Calu3 (cell line): ENCODE measurements at places on chromosomes 6 and 20. TPM values are rescaled to one million over a fixed set of nuclear protein-coding genes. Genes with fewer than 3 reads are reported as not detected.

DNA sequence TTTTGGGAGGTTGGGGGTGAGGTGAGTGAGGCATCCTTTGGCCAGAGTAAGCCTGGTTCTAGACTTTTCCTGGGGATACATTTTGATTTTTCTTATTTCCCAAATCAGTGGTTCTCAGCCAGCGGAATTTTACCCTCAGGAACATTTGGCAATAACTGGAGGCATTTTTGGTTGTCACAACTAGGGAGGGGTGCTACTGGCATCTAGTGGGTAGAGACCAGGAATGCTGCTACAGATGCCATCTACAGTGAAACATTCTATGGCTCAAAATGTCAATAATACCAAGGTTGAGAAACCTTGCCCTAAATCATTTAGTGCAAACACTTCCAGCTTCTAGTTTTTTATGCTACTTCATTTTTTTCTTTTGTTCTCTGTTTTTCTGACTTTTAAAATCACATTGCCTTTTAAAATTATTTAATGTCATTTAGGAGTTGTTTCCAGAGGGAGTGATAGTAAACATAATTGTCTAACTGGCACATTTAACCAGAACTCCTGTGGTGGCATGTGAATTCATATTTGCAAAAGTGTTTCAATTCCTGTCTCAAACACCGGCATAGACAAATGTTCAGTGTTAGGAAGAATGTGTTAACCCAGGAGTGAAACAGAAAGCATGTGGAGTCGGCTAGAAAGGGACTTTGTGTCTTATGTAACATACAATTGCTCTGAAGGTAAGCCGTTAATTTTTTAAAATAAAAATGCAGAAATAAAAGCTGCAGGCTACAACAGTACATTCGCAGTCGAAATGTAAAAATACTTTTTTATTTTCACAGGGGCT, 59.0 kb downstream of the QRSL1 start:
- DNase-seq: peak; percentile 9

NRSN1 gene
- total RNA-seq: 0.14 TPM in 1 of 2 replicates, not detected in the other

SLC52A3 gene
- 11.1 TPM in 2 replicates for total RNA-seq

- DNase-seq: no peak
These were observed 27.1 kb upstream of the KCNK5 start for GRCh38 chr6:39256294-39256940.

DNA sequence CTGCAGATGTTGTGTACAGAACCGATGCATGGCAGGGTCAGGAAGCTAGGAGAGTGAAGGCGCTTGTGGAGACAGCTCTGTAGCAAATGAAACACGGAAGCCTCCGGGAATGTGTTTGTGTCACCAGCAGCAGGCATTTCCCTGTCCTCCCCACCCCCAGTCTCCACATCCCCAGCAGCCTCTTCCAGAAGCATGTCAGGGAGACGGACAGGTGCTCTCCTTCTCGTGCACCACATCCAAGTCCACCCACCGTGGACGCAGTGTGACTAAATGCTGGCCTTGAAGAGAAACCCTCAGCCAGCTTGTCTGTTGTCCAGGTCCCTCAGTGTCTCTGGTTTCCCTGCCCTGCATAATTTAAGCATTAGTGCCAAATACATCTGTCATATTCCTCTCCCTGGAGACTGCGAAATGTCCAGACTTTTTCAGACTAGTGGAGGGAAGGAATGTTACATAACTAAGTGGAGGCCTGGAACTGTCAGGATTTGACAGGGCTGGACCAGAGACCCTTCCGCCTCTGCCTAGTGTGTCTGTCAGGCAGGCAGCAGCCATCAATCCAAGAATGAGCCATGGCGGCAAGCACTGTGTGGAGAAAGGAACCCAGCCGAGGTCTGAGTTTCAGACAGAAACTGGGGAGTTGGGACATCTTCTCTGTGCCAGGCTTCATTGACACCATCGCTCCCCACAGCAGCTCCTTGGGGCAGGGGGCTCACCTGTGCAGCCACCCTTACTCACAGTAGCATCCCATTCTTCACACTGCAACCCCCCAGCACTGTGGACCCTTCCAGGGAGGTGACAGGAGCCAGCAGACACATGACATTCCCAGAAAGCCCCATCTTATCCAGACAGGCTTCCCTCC, 26.6 kb upstream of the PI16 start:
- DNase-seq: no peak

TAB2 gene
- 35.7 and 38.1 TPM in 2 replicates for total RNA-seq

GRCh38 chr6:169345146-169345545, 91.5 kb upstream of the THBS2 start:
- DNase-seq: no peak

- DNase-seq: no peak
These were observed 24.0 kb downstream of the PBOV1 start for GRCh38 chr6:138194287-138194686.

CPXM1 gene
- total RNA-seq: 0.14 and 0.29 TPM in 2 replicates

GRCh38 chr20:64107736-64108457, 532 bp upstream of the NPBWR2 start:
- DNase-seq: no peak

DNA sequence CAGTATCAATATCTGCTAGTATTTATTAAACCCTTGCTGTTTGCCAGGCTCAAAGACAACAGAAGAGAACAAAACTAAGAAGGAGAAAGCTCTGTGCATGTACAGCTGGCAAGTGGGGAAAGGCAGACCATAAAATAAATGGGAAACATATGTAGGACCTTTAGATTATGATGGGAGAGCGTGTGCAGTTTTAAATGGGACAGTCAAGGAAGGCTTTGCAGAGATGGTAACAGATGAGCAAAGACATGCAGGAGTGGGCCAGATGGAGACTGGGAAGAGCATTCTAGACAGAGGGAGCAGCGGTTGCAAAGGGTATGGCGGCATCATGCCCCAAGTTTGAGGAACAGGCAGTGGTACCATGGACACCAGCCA, 260.0 kb downstream of the NRN1 start:
- DNase-seq: no peak

RBM24 gene
- 0.47 and 1.1 TPM in 2 replicates for total RNA-seq

TNXB gene
- total RNA-seq: 10.6 and 11.3 TPM in 2 replicates

GSTA1 gene
- 0.37 TPM in 1 of 2 replicates, not detected in the other for total RNA-seq

DNA sequence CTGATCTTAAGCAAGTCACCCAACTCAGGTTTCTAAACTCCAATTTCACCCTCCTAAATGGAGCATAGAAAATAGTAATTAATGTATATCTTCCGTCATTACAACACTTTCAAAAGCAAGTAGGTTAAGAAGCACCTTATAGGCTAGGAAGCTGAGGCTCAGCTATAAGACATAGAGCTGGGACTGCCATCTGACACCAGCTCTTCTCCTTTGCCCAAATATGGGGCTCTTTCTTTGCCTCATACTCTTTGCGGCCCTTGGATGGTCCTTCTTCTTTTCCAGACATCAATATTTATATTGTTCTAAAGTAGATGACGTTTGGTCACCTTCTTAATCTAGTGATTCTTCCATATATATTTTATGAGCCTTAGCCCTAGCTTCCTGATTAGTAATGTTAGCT, 413.2 kb downstream of the LMBRD1 start:
- no peak for DNase-seq

- DNase-seq: no peak
These were observed 68.8 kb downstream of the ZBTB2 start for GRCh38 chr6:151322570-151322969.

DNA sequence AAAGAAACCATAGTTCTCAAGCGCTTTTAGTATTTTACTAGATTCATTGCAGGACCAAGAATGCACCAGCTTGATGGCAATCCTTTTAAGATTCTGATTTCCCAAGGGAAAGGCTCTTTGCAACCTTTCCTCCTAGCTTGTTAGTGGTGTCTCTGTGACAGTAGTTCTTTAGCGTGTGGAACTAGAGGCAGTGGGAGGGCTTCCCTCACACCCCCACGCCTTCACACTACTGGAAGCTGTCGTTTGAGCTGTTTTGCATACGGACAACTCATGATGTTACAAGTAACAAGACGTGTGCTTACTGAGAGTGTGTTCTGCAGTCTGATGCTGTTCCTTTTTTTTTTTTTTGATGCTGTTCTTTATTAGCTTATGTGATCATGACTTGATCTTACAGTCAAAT, 34.1 kb downstream of the EYA4 start:
- DNase-seq: no peak

DNA sequence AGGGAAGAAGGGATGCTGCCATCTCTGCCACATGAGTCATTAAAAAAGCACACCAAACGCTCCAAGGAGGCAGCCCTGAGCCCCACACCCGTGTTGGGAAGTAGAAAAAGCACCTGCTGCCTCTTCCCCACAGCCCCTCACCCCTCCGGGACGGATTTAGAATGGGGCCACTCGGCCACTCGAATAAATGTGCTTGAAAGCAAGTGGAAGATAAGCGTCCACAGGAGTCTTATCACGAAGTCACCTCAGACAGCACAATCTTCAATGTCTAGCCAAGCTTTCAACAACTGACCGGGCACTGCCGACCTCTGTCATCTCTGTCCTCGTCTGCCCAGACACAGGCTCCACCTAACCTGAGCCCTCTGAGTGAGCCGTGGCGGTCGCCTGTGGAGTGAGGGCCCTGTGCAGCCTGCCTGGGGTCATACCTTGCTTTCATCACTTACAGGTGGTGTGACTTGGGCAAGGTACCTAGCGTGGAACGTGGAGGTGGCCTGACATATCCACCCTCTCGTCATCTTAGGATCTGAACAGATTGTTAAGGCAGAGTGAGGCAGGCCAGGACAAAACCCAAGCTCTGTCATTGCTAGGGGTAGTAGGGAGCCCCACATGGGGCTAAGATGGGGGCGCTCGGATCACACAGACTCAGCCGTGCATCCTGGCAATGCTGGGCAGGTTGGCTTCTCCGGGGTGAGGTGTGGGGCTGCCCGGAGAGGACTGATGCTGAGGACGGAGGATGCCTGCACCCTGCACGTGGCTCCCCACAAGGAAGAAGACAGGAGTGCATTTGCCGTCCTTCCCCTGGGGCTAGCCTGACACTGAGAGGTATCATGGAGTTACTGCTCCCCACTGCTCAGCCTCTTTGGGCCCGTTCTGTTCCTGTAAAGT, 34.8 kb downstream of the PSMG4 start:
- DNase-seq: no peak

- DNase-seq: no peak
These were observed 183.6 kb upstream of the GMDS start for GRCh38 chr6:2429032-2429431.

DNA sequence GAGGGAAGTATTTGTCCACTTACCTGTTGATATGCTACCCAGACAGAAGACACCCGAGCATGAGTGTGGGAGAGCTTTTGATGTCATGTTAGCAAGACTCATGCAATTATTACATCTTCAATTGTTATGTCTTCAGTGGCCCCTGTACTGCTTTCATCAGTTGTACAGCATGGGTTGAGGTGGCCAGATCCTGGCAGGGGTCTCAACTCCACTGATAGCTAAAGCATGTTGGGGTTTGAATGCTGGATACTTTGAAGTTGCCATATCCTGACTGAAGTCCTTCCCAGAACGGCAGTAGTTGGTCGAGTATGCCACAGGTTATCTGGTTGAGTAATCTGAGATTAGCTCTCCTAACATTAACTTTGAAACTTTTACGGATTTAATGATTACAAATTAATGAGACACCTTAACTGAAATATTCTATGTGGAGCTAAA, 46.7 kb downstream of the LRRN4 start:
- no peak for DNase-seq

ELOVL4 gene
- 1.6 and 2.1 TPM in 2 replicates for total RNA-seq

DNA sequence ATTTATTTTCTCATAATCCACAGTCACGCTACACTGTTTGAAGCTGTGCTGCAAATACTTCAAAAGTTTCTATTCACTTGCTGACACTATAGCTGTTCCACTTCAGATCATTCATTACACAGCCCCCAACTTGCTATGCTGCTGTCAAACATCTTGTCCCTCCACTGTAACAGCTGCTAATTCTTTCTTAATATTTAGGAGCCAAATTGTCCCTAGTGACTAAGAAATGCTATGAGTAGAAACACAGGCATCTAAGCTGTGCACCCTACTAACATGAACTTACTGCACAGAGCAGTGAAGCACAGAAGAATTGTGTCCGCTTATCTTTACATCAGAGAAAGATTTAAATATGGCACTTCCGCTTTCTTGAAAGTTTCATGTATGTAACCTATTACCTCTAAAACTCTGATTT, 91.3 kb downstream of the PDE10A start:
- DNase-seq: no peak

JPH2 gene
- total RNA-seq: 0.50 and 0.59 TPM in 2 replicates

GRCh38 chr6:88246654-88247053, 80.5 kb upstream of the CNR1 start:
- no peak for DNase-seq

DNA sequence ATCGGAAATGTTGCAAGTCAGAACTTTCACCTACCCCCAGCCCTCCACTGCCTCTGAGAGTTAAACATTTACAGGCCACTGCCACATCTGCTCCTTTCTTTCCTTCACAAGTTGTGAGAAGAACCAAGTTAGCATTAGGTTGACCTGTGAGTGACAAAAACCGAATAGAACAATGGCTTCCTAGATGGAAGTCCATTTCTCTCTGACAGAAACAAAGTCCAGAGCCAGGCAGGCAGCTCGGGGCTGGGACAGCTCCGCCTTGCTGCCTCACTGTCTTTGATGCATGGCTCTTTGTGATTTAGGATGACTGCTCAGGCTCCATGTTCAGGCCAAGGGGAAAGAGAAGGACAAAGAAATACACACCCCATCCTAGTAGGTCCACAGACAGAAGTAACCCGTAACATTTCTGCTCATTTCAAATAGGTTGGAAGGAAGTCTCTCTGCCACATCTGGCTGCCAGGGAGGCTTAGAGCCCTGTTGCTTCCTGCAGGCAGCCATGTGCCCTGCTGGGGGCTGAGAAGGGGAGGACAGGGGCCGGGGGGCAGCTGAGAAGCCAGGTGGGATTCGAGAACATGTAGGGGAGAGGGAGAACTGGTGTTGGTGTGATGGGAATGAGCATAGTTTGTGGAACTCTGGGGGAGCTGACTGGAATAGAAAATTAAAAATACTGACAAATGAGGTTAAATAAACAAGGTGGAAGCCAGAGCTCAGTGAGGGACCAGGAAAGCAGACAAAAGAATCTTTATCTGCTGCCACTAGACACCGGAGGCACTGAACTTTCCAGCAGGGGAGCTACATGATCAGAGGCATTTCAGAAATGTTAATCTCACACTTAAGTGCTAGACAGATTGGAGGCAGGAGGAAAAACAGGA, 19.5 kb upstream of the IER3 start:
- DNase-seq: peak; percentile 79

GRCh38 chr6:158038291-158039177, 56.9 kb downstream of the SYNJ2 start:
- no peak for DNase-seq

DNA sequence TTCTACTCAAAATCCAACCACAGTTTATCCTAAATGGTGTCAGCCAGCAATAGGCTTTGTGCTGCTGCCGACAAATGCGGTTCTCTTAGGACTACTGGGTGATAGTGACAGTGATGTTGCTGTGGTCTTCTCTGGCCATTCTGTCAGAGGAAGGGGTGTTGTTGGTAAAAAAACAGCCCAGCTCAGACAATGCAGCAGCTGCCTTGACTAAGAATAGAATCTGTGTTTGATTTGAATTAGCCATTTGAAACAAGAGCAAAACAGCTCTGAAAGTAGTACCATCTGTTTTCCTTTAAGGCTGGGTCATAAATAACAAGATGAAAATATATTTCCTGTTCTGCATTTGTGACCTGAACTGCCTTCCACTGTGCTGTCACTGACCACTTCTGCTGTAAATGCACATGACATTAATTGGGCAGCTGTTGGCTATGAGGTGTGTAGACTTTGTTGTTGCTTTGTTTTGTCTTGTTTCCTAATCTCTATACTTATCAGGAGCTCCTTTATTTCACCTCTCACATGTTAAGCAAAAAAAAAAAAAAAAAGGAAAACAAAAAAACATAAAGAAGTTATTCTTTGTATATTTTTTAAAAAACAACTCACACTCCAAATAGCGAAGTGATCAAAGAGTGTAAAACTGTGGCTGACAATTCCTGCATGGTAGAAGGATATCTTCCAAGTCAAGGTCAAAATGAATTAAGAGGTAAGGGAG, 497.8 kb upstream of the ARID1B start:
- DNase-seq: no peak
